ENCODE measurements at places on chromosomes 12 and 14. TPM values are rescaled to one million over a fixed set of nuclear protein-coding genes. Genes with fewer than 3 reads are reported as not detected.

DNA sequence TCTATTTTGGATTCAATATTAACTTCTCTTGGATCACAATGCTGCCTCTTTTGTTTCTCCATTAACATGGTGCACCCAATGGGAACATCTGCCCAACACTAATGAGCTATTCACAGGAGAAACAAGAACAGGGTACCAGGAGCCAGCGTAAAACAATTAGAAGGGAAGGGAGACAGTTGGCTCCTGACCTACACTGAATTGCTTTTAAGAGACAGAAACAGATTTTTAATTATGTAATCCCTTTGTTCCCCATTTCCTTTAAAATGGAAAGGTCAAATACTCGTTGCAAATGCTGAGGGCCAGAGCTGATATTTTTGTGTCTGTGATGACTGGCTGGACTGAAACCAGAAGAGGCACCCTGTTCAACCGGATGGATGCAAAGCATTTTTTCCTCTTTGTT, 108.3 kb downstream of the SEC23A start:
- peak; percentile 46 for DNase-seq

Gene LALBA
- polyA plus RNA-seq, result not detected

DNA sequence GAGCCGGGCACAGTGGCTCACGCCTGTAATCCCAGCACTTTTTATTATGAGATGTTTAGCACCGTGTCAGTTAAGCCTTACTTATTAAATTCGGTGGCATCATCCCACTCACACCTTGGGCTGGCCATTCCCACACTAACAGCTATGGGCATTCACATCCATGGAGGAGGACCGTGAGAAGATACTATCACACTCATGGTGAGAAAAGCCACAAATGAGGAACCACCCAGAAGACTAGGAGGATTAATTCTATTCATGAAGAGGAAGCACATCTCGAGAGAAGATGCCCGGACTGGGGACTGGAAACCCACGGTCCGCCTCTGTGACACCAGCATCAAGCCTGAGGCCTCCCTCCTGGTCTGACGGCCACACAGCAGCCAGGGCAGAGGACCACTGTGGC, 4.9 kb downstream of the CDC42BPB start:
- no peak for DNase-seq

DNA sequence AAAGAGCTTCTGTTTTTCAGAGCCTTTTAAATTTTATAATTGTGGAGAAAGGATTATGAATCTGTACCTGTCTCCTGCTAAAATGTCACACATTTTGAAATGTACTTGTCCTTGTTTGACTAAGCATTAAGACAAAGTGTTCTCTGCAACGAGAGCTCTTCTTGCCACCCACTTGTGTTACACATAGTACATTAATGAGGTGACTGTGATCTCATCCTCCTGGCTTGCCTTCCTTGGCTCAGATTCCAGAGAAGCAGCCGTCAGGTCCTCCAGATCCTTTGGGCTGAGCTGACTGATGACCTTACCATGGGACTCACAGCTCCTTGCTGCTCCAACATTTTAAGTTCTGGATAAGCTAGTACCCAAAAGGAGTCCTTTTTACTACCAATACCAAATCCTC, 81.4 kb downstream of the BBS10 start:
- peak; percentile 94 for DNase-seq

GRCh38 chr12:29301114-29301513, 79.9 kb downstream of the ERGIC2 start:
- DNase-seq, result no peak

Gene AICDA
- polyA plus RNA-seq, result 0.14 TPM

Gene HCAR1
- 0.29 TPM for polyA plus RNA-seq

DNA sequence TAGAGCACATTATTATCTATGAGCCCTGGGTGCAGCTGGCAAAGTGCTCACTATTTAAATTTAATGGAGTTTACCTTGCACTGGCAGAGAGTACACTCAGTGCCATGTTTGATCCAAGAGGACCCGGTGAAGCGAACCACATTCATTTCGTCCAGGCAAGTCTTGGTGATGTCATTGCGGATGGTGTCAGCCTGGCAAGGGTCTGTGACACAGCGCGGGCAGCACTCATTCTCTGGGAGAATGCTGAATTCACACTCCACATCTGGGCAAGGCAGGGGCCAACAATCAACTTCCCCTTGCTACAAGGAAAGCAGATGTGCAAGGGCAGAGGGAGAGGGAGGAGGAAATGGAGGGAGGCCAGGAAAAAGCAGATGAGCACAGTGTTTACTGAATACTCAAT, 356.2 kb downstream of the NELL2 start:
- no peak for DNase-seq

- DNase-seq, result no peak
Measured at GRCh38 chr12:46296822-46297221, 28.0 kb upstream of the SLC38A1 start.

DNA sequence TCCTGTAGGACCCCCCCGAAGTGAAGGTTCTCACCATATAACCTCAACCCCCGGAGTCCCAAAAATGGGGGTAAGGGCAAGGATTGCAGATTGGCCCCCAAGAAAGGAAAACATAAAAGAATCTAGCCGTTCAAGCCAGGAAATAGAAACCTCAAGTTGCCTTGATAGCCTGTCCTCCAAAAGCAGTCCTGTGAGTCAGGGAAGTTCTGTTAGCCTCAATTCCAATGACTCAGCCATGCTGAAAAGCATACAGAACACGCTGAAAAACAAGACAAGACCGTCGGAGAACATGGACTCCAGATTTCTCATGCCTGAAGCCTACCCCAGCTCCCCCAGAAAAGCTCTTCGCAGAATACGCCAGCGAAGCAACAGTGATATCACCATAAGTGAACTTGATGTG, 344.2 kb upstream of the RGS6 start:
- DNase-seq, result no peak

Gene SERPINA9
- polyA plus RNA-seq, result not detected

Gene BRF1
- 14.2 TPM for polyA plus RNA-seq
